ENCODE measurements at places on chromosomes 12 and 14. TPM values are rescaled to one million over a fixed set of nuclear protein-coding genes. Genes with fewer than 3 reads are reported as not detected.
A peak's percentile ranks its signal among the peaks of the same experiment; 100 is the strongest.

Gene KRT74
- not detected for total RNA-seq

Gene PTGER2
- 18.5 TPM for total RNA-seq

Gene SLC4A8
- total RNA-seq: 9.4 TPM

Gene ZNF891
- total RNA-seq: 2.2 TPM

Gene RASSF9
- 0.60 TPM for total RNA-seq

DNA sequence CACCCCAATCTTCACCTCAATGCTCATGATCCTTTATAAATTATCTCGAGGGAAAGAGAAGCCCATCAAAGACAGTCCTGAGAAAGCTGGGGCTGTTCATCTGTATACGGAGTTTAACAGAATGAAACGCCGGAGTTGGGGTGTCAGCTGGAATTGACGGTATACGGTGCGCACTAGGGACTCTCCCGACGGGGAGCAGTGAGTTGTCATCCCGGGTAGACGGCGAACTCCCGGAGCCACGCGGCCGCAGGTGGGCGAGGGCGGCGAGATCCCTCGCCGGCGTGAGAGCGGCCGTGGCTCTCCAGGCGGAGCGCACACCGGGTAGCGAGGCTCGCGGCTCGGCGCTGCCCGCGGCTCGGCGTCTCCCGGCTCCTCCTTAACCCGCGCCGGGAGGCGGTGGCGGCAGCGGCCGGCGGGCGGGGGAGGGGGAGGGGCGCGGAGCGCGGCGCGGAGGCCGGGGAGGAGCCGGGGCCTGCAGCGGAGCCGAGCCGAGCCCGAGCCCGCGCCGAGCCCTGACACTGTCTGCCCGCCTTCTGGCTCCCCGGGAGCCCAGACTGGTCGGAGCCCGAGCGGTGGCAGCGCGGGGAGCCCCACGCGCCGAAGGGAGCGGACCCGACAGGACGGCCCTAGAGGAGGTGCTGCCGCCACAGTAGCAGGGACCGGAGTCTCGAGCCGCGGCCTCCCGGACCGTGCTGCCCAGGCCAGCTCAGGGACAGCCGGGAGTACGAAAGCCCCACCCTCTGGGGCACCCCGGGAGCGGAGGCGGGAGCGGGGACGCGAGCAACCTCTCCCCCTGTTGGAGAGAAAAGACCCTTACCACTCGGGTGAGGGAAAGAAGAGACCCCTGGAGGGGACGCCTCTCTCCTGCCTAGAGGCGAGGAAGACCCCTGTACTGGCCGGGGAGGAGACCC is at the start of gene FOXJ2:
Gene FOXJ2 (plus strand): TSS at position 475 of the 911 bp plus-strand sequence. CDS start 7,117 bp downstream, outside the sequence.
- H3K27me3 ChIP-seq: no peaks in the 10 kb centered on the region
- peak within 1 kb of the TSS; percentile 97 for H3K4me3 ChIP-seq
- H3K27ac ChIP-seq: peak within 1 kb of the TSS; percentile 99
- no peaks in the 10 kb centered on the region for H3K36me3 ChIP-seq

DNA sequence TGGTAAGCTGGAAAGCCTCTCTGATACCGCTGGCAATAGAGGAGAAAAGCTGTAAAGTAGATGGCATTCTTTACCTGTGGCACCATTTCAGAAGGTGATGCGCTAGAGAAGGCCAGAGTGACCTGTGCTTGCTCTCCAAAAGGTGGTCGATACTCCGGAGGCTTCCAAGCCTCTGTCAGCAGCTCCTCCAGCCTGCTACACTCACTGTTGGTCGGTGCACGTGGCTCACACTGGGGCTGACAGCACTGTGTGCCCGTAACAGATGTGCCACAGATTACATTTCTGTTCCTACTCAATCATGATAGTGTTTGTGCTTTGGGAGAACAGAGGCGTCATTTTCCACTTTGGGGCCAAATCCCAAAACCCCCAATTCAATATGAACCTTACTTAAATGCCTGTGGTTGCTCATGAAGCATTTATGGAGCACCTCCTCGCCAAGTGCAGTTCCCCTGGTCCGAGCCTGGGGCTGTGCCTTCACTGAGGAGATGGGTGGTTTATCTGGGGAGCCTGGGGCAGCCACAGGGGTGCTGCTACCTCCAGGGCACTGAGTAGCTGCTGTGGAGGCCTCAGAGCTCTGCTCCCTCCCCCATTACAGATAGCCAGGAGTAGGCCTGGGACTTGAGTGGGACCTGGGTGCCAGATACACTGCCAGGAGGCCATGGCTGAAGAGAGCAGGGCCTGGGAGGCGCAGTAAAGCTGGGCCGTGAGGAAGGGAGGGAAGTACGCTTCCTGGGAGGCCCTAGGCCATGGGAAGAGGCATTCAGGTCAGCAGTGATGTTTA is 26.8 kb downstream of the CCNK start:
- H3K4me1 ChIP-seq: no peaks in the 10 kb centered on the region
- no peak overlapping the region for H3K4me3 ChIP-seq
- no peak for DNase-seq
- no peaks in the 10 kb centered on the region for H3K27me3 ChIP-seq
- no peak overlapping the region for H3K27ac ChIP-seq

DNA sequence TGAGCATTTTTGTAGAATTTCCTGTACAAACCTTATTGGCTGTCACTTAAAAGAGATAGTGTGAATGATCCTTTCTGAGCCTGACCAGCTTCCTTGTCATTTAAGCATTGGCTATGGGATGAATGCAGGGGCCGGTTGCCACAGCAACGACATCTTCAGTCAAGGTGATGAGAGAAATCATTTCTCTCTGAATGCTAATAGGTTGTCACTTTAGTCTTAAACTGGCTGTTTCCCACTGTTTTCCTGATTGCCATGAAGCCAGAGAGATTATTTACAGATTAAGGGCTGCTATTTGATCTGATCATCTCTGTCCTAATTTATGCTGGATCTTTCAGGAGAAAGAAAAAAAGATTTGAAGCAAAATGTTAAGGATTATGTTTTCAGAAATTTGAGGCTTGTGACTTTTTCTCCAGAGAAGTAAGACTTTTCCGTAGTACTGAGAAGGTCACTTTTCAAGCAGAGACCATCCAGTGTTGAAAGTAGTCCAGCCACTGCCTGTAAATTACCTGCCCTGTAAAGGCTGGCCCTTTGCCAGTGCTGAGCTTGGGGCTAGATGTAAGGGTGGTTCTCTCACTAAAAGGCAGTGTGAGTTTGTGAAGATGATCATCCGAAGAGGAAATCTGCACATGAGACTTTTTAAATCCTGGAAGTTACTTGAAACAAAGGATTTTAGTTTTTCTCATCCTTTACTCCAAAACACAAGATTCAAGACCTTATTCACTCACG is 235.6 kb downstream of the DACT1 start:
- H3K27ac ChIP-seq: no peak overlapping the region
- H3K36me3 ChIP-seq: no peaks in the 10 kb centered on the region

GRCh38 chr12:62259631-62259992 is 592 bp upstream of the USP15 start:
- no peaks in the 10 kb centered on the region for H3K36me3 ChIP-seq
- no peaks in the 10 kb centered on the region for H3K27me3 ChIP-seq
- no peak for DNase-seq
- peaks cover 15% of the 10 kb centered on the region for H3K4me1 ChIP-seq

DNA sequence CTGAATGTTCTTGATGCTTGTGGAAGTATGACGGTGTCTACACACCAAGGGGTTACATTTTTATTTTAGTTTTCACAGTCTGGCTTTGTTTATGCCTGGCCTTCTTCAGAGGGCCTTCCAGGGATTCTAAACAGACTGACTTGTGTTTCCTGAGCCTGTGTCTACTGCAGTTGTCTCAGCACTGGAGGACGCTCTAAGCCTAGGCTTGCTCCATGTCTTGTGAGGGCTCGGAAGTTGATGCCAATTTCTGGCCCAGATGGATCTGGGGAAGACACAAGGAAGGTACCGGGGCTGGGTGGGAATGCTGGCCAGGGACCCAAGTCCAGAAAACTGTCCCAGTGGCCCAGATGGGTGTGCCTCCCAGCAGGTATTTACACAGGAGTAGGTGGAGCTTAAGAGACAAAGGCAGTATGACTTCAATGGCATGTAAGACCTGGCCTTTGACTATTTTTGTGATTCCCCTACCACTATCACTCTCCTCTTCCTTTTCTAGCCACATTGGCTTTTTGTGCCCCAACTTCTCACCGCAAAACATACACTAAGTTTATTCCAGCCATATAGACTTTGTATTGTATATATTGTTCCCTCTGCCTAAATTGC is 56.9 kb downstream of the GPR137C start:
- H3K4me1 ChIP-seq: no peaks in the 10 kb centered on the region
- no peak for DNase-seq
- H3K27ac ChIP-seq: no peak overlapping the region
- no peaks in the 10 kb centered on the region for H3K27me3 ChIP-seq
- no peaks in the 10 kb centered on the region for H3K36me3 ChIP-seq
- no peak overlapping the region for H3K4me3 ChIP-seq

DNA sequence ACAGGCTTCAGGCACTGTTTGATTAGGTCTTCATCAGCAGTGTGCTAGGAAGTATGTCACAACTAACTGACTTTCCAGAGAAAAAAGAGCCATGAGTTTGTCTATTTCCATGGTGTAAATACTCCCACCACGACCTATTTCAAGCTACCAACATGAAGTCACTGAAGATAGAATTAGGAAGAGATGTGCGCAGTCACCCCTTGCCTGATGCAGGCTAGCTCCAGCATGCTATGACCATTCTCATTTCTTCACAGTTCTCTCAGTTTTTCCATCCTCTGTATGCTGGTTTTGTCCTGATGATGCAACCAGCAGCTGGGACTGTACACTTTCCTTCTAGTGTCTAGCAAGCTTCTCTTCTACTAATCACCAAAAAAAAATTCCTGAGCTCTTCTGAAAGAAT is 191.6 kb upstream of the NUDT4 start:
- no peaks in the 10 kb centered on the region for H3K27me3 ChIP-seq
- peaks cover 7% of the 10 kb centered on the region for H3K4me1 ChIP-seq
- no peak overlapping the region for H3K4me3 ChIP-seq
- no peaks in the 10 kb centered on the region for H3K36me3 ChIP-seq
- H3K27ac ChIP-seq: no peak overlapping the region

DNA sequence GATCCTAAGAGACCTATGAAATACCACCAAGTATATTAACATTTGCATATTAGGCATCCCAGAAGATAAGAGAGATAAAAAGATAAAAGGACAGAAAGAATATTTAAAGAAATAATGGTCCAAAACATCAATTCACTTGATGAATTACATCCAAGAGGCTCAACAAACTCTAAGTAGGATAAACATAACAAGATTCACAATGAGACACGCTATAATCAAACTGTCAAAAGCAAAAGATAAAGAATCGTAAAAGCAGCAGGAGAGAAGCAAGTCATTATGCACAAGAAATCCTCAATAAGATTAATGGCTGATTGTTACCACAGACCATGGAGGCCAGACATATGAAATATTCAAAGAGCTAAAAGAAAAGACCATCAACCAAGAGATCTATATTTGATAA is 79.6 kb downstream of the PLCZ1 start:
- no peaks in the 10 kb centered on the region for H3K36me3 ChIP-seq
- no peak overlapping the region for H3K27ac ChIP-seq
- no peaks in the 10 kb centered on the region for H3K27me3 ChIP-seq
- H3K4me1 ChIP-seq: no peaks in the 10 kb centered on the region
- H3K4me3 ChIP-seq: no peak overlapping the region
- DNase-seq: no peak

DNA sequence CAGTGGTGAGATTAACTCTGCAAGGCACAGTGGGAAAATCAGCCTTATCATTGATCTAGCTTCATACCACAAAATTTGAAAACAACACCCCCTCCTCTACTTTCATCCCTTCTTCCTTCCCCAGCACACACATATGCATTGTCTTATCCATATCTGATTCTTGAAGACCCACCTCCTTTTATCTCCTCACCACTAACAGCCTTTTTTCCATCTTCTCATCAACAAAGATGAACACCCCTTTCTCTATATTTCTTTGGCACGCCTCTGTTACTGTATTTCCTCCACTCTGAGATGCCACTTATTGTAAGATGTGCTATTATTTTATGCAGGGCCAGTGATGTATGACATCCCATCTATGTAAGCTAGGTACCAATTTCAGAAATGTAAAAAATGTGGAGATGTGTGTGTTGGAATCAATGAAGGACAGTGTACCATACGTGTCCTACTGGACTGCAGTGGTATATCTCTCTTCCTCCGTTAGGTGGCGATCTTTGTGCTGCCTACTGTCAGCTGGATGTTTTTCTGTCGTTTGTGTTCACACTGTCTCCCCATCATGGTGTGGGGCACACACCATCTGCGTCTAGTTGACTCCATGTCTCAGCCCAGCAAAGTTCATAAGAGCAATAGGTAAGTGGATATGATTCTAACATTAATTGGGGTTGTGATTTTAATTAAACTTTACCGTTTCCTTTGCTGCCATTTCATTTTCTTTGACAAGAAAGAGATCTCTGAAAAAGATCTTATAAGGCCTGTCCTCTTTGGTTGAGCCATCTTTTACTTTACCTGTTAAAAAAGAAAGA is 24.0 kb downstream of the CCDC38 start:
- H3K27ac ChIP-seq: no peak overlapping the region
- no peaks in the 10 kb centered on the region for H3K36me3 ChIP-seq
- H3K4me3 ChIP-seq: no peak overlapping the region
- peak; percentile 71 for DNase-seq
- peaks cover 15% of the 10 kb centered on the region for H3K27me3 ChIP-seq
- no peaks in the 10 kb centered on the region for H3K4me1 ChIP-seq

GRCh38 chr12:109525279-109525585 is 47.8 kb downstream of the UBE3B start:
- no peak overlapping the region for H3K4me3 ChIP-seq
- no peak overlapping the region for H3K27ac ChIP-seq
- H3K36me3 ChIP-seq: no peaks in the 10 kb centered on the region
- H3K27me3 ChIP-seq: no peaks in the 10 kb centered on the region

DNA sequence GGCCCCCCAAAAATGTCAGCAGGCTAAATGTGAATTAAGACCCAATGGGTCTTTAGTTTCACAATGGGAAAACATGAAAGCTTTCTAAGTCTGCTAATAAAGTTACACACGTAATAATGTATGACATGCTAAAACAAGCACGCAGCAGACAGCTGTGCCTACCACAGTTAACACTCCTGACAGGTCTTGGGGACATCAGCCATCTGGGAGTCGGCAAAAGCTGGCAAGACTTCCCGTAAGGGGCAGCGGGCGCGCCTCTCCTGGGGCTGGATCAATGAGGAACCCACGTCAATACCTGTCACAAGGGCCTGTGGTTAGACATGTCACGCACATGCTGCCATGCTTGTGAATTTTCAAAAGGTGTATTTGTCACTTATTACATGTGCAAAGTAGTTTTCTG is 45.0 kb downstream of the ACTN1 start:
- H3K27me3 ChIP-seq: no peaks in the 10 kb centered on the region
- peaks cover 30% of the 10 kb centered on the region for H3K4me1 ChIP-seq
- H3K27ac ChIP-seq: no peak overlapping the region
- no peaks in the 10 kb centered on the region for H3K36me3 ChIP-seq
- no peak for DNase-seq

DNA sequence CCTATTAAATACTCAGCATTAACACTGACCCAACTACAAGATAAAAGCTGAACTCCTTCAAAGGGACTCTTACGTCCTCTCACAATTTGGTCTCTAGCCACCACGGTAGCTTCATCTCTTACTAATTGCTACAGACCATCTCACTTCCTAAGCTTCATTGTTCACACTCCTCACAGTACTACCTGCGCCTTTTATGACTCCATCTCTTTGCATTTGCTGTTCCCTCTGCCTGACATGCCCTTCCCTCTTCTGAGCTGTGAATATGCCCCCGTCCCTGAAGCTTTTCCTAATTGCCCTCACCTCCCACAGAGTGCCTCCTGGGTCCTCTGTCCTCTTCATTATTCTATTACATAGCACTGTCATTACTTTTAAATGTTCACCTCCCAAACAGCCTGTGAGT is 2.5 kb downstream of the EEA1 start:
- no peaks in the 10 kb centered on the region for H3K36me3 ChIP-seq
- H3K4me1 ChIP-seq: peaks cover 9% of the 10 kb centered on the region
- DNase-seq: no peak
- no peak overlapping the region for H3K4me3 ChIP-seq
